ENCODE measurements at places on chromosomes 11 and 22.

GRCh38 chr11:43145653-43146052 is 166.1 kb upstream of the API5 start:
- no peak for DNase-seq

DNA sequence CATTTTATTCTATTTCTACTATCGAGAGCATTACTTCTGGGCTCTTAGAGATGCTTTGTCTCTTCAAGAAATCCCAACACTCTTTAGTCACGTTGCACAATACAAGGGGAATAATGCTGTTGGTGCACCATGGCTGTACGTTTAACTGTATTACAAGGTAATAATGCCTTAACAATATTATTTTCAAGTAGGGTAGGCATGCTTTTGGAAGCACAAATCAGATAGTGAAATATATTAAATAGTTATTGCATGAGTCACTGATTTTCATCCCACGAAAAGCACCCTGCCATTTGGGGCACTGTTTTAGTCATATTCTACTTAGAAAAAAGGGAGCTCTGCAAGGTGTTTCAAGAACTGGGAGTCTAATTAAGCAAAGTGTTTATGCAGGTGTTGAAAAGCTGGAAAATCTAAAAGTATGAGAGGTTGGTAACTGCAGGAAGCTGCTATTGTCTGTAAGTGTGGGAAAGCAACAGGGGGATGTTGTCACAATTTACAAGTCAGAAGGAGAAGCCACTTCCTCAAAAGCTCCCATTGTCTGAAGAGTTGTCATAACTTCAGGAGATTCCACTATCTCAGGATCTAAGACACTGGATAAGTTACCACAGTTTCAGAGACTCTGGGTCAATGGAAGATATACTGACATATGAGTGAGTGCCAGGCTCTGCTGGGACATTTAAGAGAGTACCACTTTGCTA is 218.2 kb downstream of the JRKL start:
- no peak for DNase-seq

- no peak for DNase-seq
These were observed 1497.0 kb upstream of the TENM4 start for GRCh38 chr11:80937842-80938241.

DNA sequence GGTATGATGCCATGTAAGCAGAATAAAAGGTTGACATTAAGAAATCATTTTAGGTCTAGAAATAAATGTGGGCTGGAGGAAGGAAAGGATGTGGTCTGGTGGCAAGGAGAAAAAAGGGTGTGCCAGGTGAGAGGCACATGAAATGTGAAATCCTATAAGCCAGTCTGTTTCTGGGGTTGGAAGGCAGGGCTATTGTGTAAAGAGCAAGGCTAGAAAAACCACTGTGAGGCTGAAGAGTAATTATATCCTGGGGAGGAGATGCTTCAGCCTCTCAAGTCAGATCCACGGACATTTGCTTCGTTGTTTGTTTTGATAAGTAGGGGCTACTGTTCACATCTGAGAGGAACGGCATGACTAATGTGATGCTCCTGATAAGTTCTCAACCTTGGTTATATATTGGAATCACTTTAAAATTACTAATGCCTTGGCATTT is 77.5 kb upstream of the CTSC start:
- DNase-seq: no peak

- no peak for DNase-seq
These were observed 1437.8 kb downstream of the BRD1 start for GRCh38 chr22:48389916-48390315.

GRCh38 chr11:112381578-112381977 is 120.9 kb upstream of the PLET1 start:
- DNase-seq: no peak

DNA sequence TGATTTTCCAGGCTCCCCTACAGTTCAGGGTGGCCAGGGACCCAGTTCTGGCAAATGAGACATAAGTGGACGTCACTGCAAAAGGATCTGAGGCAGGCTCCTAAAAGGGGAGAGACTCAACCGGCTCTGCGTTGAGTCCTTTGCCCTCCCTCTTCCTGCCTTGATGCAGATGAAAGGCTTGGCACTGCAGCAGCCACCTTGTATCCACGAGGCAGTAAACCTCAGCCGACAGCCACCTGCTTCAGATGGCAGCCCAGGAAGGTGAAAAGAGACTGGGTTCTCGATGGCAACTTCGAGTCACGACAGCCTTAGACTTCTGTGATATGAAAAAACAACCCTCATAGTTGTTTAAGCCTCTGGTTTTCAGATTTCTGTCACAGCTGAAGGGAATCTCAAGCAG is 14.7 kb upstream of the TREH start:
- no peak for DNase-seq

DNA sequence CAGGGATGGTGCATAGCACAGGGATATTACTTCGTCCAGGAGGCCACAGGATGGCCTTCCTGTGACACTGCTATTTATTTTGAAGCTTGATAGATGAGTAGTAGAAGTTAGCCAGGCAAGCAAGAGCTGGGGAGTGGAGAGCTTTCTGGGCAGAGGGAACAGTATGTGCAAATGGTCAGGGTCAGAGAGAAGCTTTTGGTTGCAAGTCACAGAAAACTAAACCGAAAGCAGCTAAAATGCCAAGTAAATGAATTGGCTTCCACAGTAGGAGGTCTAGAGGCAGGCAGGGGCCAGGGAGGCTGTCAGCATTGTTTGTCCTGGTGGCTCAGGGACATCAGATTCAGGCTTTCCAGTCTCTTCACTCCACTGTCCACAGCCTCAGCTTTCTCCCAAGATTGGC is 247.5 kb downstream of the GRIK4 start:
- DNase-seq: no peak

- no peak for DNase-seq
These were observed 206.3 kb downstream of the DDX10 start for GRCh38 chr11:108871152-108871551.

DNA sequence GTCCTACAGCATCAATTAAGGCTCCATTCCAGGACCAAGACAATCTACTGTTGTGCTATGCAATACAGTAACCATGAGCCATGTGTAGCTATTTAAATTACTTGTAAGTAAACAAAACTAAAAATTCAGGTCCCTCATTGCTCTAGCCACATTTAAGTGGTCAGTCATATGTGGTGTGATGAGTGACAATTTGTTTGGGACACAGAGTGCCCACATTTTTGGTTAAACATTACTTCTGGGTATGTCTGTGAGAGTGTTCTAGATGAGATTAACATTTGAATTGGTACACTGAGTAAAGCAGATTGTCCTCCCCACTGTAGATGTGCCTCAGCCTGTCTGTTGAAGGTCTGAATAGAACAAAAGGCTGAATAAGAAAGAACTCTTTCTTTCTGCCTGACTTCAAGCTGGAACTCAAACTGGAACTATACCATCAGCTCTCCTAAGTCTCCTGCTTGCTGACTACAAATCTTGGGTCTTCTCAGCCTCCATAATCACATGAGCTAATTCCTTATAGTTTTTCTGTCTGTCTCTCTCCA is 15.8 kb downstream of the KBTBD3 start:
- no peak for DNase-seq

DNA sequence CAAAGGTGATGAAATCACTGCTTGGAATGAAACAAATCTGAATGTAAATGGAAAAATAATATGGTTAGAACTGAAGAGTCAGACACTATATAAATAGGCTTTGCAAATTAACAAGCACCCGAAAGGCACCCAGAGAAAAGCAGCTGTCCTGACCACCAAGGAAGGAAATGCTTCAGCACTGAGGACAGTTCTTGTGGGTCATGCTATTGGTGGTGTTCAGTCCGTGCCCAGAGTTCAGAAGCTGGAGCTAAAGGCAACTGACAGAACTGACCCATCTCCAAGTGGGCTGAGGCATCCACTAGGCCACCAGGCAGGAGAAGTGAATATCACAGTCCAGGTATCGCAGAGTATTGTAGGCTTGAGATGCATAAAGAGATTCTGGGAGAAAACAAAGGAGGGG is 208.9 kb downstream of the OPCML start:
- no peak for DNase-seq

DNA sequence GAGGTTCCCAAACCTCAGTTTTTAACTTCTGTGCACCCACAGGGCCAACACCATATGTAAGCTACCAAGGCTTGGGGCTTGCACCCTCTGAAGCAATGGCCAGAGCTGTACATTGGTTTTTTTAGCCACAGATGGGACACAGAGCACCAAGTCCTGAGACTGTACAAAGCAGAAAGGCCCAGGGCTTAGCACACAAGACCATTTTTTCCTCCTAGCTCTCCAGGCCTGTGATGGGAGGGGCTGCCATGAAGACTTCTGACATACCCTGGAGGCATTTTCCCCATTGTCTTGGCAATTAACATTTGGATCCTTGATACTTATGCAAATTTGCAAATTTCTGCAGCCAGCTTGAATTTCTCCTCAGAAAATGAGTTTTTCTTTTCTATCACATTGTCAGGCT is 23.4 kb downstream of the CNTF start:
- DNase-seq: no peak

- DNase-seq: no peak
These were observed 187.6 kb upstream of the PITPNB start for GRCh38 chr22:28106617-28107016.

DNA sequence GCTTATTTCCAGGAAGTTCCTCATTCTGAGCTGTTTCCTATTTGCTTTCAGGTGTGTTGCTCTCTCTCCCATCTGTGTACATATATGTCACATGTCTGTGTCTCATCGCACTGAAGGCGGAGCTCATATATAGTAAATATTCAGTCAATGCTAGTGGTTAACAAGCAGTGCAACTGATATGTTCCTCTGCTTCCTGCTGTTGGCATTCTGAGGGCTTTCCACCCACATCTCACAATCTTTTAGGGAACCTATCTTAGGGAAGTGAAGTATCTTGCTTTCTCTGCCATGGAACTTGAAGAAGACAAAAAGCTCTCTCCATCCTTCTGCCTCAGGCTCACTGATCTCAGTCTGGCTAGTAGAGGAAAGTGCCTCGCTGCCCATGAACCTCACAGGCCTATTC is 139.8 kb downstream of the TTC17 start:
- DNase-seq: no peak

DNA sequence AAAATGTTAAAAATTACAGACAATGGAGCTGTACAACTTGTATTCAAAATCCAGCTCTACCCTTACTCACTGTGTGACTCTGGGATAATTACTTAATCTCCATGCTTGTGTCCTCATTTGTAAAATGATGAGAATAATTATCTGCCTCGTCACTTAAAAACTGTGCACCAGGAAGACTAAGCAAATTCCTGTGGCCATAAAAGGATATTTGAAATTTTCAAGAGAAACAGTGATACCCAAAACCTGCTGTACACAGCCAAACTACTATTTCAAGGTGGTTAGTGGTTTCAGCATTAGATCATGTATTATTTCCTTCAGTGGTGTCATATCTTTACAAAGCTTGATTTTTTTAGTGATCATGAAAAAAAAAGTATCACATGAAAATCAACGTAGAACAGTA is 136.9 kb downstream of the METTL15 start:
- no peak for DNase-seq

DNA sequence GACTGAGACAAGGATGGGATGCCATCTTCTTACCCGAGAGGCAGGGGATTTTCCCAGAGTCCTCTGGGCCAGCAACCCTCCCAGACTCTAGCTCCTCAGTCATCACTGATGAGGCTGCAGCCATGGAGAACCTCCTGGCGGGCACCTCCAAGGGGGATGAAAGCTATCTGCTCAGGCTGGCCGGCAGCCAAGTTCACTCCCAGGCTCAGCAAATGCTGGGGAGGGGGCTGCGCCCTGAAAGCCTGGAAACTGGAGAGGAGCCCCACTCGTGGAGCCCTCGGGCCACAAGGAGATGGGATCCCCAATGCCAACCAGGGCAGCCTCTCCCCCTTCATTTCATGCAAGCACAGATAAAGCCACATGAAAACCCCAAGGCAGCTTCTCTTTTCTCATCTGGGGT is 75.0 kb downstream of the CACNA1I start:
- no peak for DNase-seq

DNA sequence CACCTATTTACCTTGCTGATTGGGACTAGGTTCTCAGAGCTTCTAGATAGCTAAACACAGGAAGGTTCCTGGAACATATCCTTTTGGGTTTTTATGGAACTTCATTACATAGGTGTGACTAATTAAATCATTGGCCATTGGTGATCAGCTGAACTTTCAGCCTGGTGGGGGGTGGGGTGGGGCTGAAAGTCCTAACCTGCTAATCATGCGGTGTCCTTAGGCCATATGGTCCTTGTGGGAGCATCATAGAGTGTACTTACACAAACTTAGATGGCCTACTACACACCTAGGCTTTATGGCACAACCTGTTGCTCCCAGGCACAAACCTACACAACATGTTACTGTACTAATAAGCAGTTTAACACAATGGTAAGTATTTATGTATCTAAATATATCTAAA is 8.6 kb upstream of the SELENOH start:
- DNase-seq: no peak

DNA sequence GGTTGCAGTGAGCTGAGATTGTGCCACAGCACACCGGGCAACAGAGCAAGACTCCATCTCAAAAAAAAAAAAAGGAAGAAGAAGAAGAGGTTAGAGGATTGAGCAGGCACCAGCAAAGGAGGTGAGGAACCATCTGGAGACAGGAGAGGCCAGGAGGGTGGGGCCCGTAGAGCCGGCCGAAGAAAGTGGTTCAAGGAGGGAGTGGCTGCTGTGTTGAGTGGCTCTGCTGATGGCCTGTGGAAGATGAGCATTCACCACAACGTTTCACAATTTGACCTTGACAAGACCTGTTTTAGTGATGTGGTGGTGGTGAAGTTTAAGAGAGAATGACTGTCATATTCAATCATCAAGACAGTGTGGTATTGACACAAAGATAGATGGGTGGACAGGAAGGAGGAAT is 6.8 kb upstream of the CTSD start:
- no peak for DNase-seq

DNA sequence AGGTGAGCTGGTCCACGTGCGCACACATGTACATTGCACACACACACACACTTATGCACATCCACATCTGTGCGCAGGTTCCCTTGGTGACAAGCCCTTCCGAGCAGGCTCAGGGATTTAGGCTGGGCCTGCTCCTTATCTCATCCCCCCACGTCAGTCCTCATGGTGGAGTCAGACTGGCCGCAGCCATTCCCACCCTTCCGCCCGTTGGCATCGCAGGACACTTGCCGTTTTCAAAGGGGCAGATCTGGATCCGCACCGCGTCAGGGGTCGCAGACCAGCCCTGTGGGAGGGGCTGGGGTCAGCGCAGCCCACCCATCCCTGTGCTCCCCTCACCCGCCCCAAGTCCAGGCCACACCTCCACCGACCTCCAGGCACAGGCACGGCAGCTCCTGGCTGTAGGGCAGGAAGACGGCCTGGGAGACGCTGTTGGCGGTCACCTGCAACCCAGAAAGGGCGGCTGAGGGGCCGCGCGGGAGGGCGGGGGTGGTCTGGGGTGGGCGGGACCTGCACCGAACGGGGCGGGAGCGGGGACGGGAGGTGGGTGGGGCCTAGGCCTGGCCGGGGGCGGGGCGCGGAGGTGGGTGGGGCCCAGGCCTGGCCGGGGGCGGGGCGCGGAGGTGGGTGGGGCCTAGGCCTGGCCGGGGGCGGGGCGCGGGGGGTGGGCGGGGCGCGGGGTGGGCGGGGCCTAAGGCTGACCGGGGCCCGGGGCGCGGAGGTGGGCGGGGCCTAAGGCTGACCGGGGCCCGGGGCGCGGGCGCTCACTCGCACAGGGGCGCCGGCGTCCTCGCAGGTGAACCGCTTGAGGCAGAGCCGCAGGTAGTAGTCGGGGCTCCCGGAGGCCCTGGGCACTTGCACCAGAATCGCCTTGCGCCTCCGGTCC is 13.3 kb downstream of the IL17REL start:
- peak; percentile 50 for DNase-seq

Measured in germinal center (tissue), 1 donor.